NCI-H774 (cell line): ENCODE measurements at places on chromosomes 2 and 18.

DNA sequence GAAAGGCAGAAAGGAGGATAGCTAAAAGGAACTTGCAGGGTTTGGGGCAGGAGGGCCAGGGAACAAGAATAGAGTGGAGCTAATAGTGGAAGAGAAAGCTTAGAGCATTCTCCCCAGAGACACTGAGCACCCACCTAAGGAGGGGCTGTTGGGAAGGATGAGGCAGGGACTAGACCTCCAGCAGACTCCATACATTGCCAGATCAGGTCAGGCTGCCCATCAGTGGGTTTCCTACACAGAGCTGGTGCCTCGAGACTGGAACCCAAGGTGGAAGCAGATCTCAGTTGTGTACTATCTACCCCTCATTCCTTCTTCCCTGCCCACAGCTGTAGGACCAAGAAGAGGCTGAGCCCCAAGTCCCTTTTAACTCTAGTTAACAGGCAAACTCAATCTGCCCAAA lies 148.5 kb downstream of the ZFP36L2 start:
- no peak for DNase-seq

- DNase-seq: no peak
These were observed 52.8 kb upstream of the IL1RL1 start for GRCh38 chr2:102258386-102259074.

- peak; percentile 1 for DNase-seq
These were observed 57.1 kb downstream of the TRIB2 start for GRCh38 chr2:12773586-12774394.

GRCh38 chr2:152924722-152925121 lies 206.3 kb downstream of the ARL6IP6 start:
- DNase-seq: no peak
